ENCODE measurements at places on chromosomes 1 and 21. TPM values are rescaled to one million over a fixed set of nuclear protein-coding genes. Genes with fewer than 3 reads are reported as not detected.
A peak's percentile ranks its signal among the peaks of the same experiment; 100 is the strongest.

Gene TACSTD2
- total RNA-seq: 24.8 TPM

Gene KRTAP7-1
- total RNA-seq: not detected

DNA sequence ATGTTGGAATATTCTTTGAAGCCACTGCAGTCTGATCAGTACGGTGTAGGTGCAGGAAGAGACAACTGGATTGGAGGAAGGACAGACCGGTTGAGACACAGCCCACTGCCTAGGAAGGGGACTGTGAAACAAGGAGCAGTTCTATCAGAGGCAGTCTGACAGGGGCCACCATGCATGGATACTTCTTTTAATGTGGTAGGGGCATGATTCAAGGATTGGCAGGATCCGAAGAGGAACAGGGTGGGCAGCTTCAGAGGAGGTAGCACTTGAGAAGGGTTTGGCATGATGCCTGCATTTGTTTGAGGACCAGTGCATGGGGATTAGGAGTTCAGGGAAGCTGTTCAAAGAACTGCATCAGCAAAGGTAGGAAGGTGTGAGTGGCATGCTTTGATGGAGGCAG, 167.9 kb downstream of the DYRK1A start:
- DNase-seq: no peak

- no peak for DNase-seq
These were observed 19.4 kb downstream of the LRRC41 start for GRCh38 chr1:46284058-46284457.

DNA sequence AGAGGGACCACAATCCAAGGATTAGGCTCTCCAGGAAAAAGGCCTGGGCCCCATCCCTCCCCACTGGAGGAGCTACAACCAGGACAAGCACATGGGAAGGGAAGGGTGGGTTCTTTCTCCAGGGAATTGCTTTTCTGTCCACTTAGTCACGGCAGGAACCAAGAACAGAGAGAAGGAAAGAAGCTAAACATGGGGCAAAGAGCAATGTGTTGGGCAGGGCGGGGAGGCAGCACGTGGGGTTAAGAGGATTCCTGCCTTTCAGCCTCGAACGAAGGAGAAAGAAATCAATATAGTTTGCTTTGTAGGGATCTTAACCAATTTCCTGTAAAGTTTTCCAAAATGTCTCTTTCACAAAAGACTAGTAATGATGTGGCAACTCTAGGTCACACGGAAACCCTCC, 21.7 kb downstream of the ERI3 start:
- no peak for DNase-seq

DNA sequence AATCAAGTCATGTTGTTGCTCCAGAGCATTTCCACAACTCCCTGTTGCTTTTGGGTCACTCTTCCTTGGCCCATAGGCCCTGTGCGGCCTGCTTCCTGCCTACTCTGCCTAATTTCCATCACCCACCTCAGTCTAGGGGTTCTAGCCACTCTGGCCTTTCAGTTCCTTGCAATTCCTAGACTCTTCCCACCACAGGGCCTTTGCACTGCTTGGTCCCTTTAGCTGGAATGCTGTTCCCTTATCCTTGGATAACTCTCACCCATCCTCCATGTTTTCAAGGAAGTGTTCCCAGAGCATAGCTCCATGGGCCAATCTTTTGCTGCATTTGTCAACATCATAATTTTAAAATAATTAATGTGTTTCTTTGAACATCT, 18.7 kb downstream of the EPHB2 start:
- no peak for DNase-seq

- no peak for DNase-seq
These were observed 61.8 kb upstream of the IFNLR1 start for GRCh38 chr1:24248859-24249258.

DNA sequence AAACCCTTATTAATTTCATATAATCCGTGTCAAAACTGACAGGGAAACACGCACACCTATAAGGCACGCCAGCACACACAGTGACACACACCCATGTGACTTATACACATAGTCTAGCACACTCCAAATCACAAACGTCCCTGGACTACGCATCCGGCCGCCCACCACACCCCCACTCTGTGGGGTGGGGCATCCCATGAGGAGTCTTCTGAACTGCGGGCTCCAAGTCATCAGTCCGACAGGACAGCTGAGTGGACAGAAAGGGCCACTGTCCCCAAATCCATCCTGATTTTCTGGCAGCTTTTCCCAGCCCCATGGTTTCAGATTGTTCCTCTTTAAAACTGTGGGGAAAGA, 829 bp downstream of the PEA15 start:
- peak; percentile 45 for DNase-seq
